Activated CD4-positive, alpha-beta T cell treated with anti-CD3 and anti-CD28 coated beads, Interleukin-2, Interleukin-4, amounts not matched to agents 100 ng/mL and 50 ng/mL, durations not matched to agents 16 hours and 8 hours (primary cell): ENCODE measurements at places on chromosomes 2 and 18.

DNA sequence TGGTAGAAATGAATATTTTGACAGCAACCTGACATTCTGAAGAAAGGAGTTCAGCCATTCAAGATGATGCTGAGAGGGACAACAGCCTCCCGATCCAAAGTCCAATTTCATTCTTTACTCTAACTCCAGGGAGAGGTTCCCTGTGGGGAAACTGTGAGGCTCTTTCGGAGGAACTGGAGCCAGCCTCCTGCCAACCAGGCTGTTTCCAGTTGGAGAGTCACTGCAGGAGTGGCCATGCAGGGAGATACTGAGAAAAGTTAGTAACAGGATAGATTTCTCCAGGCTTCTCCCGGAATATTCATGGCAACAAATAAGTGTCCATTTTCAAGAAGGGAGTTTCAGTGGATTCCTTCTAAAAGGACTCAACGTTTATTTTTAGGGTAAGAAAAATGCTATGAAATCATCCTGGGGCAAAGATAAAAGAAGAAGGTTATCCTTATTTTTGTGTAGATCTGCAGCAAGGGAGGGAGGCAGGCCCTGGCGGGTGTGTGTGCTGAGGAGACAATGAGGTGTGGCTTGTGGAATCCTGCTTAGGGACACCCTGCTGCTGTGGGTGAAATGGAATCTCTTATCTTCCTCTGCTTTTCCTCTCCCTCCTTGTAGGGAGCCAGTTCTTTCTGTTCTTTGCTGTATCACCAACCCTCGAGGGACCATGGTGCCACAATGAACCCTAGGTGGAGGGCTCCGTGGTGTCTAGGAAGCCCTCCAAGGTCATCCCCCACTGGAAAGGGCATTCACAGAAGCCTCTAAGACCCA lies 18.1 kb downstream of the KLHL14 start:
- DNase-seq, result no peak

DNA sequence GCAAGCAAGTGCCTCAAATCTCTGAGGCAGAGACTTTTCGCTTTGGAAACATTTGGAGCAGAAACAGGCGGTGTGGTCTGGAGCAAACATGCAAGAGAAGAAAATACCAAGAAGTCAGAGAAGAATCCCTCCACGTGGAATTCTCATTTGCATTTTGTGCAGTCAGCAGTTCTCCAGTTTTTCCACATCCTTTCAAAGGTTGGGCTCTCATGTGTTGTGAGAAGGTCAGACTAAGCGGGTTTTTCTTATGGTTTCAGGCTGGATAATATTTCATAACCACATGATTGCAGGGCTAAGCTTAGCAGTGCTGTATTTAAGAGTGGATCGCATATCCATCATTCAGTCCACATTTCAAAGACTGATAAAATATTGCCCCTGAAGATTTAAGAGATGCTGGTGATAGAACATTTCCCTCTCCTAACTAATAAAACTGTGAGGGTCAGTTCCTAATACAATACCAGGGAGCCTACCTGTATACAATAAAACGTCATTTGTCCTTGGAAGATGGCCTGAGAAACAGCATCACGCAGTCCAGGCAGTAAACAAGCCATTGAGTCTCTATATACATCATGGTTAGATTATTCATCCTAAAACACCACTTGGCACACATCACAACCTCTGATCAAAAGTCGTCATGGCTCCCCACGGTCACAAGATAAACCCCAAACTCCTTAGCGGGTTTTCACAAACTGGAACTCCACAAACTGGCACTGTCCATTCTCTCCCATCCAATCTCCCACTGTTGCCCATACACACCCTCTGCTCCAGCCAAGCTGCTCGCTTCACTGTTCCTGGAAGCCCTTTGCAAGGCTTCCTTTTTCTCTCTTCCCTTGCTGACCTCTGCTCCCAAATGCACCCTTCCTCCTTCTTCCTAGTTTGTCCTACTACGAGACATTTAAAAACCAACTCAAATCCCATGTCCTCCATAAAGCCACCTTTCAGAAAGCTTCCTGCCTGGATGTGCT lies 31.5 kb downstream of the ANKRD44 start:
- DNase-seq, result no peak

DNA sequence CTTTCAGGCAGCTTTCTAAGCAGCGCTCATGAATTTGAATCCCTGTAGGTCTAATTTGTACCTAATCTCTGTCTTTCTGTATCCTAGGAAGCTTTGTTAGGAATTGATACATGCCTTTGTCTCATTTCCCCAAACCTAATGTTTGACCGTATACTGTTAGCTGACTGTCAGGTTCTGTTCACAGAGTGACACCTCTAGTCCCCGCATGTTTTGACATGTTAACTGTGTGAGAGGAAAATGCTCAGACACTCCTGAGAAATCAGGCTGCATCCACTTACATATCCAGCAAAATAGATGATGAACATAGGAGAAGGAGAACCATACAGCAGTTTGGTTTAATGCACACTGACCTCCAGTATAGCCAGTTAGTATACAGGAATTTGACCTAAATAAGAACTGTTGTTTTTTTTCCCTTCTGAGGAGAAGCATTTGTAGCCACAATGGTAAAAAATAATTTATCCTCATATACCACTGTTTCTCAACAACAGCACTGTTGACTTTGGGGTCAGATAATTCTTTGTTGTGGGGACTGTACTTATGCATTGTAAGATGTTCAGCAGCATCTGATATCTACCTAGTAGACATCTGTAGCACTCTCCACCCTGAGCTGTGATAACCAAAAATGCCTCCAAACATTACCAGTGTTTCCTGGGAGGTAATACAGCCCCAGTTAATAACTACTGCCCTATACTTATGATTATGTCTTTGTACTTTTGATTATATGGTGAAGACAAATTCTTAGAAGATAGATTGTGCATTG lies 130.9 kb downstream of the NCOA1 start:
- no peak for DNase-seq

- DNase-seq, result no peak
Observed at GRCh38 chr2:119488245-119489214, 35.8 kb downstream of the SCTR start.

DNA sequence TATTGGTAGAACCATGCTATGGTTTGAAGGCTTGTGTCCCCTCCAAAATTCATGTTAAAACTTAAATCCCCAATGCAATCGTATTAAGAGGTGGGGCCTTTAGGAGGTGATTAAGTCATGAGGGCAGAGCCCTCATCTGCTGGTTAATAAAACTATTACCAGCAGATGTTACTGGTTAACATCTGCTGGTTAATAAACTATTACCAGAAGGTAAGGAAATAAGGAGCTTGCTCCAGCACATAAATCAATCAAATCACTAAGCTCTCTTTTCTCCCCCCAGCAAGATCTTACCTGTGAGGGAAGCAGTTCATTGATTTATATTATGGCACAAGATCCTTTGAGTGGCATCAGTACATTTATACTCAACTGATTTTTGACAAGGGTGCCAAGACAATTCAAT lies 96.9 kb downstream of the AAK1 start:
- DNase-seq, result no peak
